ENCODE measurements at places on chromosomes 12 and 14. TPM values are rescaled to one million over a fixed set of nuclear protein-coding genes. Genes with fewer than 3 reads are reported as not detected.

DNA sequence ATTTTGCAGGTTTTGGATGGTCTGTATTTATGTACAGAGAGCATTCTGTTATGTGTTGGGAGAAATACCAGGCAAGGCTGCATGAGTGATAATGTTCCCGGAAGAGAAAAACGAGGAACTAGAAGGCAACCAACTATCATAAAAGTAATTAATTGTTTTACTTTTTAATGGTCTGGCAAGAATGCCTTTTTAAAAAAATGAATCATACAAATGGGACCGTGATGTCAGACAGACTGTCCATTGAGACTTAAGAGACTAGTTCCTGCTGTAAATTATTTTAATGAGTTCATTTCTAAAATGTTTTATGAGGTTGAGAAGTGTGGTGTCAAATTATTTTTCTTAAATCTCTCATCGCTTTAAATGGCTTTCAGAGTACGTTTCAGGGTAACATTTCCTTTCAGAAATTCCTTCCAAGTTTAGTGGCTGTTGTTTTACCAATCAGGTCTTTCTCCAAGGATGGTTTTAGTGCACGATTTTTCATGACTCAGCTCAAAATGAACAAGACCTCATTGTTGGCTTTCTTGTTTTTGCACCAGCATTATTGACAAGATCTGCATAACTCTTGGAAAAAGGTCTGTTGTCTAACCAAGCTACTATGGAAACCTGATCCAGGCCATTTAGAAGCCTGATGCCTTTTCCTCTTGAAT lies 86.1 kb upstream of the ARHGAP5 start:
- H3K27me3 ChIP-seq, result no peaks in the 10 kb centered on the region
- no peaks in the 10 kb centered on the region for H3K36me3 ChIP-seq
- no peak overlapping the region for H3K27ac ChIP-seq
- no peak for DNase-seq
- no peak overlapping the region for H3K4me3 ChIP-seq

DNA sequence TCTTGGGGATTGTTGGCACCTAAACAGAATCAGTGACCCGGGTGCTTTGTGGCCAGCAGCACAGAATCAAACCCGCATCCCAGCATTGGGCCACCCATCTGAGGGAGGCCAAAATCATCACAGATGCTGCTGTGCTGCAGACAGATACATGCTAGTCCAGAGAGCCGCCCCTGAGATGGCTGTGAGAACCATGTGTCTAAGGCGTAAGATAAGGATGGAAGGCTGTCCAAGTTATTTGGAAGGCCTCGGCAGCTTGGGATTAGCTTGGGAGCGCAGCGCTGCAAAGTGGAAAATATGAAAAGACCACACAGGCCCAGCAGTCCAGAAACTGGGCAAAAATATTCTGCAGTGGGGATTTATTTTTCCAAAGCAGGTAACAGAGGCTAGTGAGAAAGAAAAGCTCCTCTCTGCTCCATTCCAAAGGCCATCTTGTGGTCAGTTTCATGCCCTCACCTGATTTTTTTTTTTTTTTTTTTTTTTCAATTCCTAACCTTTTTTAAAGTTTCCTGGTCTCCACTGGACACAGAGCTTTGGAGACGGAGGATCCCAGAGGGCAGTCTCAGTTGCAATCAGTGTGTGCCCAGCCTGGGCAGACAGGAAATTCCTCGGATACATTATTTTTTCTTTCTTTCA lies 178.9 kb upstream of the BCL2L14 start:
- no peaks in the 10 kb centered on the region for H3K36me3 ChIP-seq
- peaks cover 23% of the 10 kb centered on the region for H3K4me1 ChIP-seq
- H3K27ac ChIP-seq, result no peak overlapping the region
- H3K27me3 ChIP-seq, result no peaks in the 10 kb centered on the region
- H3K4me3 ChIP-seq, result no peak overlapping the region

- DNase-seq, result no peak
- no peak overlapping the region for H3K4me3 ChIP-seq
- H3K4me1 ChIP-seq, result peaks cover 89% of the 10 kb centered on the region
- peak overlapping the region; percentile 94 for H3K27ac ChIP-seq
- H3K36me3 ChIP-seq, result no peaks in the 10 kb centered on the region
- H3K27me3 ChIP-seq, result no peaks in the 10 kb centered on the region
Observed at GRCh38 chr12:108630481-108631207, 3.0 kb downstream of the SELPLG start.

DNA sequence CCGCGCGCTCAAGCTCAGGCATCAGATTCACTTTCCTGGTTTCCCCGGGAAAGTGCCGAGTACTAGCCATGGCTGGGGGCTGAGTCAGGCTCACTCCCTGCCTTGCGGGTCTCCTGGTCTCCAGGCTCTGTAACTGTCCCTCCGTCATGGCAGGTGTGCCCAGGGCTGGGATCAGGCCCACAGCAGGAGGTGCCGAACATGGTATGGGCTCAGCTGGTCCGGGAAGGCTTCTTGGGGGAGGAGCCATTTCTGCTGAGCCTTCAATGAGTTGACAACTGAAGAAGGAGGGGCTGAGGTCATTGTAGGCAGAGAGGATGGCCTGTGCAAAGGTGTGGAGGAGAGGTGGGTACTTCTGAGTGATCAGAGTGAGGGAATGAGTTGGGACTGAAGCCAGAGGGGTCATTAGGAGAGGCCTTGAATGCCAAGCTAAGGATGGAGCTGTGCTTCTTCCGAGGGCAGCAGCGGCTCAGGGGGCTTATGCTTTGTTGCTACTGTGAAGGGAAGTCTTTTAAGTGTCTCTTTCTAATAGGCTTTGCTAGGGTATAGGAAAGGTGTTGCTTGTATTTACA lies 769 bp downstream of the EXOC3L4 start:
- H3K4me3 ChIP-seq, result no peak overlapping the region
- H3K27ac ChIP-seq, result no peak overlapping the region
- peaks cover 3% of the 10 kb centered on the region for H3K4me1 ChIP-seq
- no peak for DNase-seq
- H3K27me3 ChIP-seq, result peaks cover 42% of the 10 kb centered on the region

DNA sequence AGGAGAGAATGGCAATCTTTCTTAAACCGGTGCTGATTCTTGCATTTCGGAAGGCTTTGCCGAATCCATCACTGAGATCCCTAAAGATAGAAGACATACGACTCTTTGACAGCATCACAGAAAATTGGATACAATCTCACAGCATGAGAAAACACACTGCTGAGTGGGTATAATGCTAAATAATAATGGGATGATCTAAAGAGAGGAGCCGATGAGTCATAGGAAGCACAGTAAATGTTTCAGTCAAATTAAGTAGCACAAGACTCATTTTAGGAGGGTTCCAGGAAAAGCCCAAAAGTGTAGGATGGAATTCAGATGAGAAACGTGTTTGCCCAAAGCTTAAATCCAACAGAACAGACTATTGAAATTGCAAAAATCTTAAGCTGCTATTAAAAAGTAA lies 81.7 kb downstream of the CPNE8 start:
- no peak overlapping the region for H3K4me3 ChIP-seq
- H3K36me3 ChIP-seq, result no peaks in the 10 kb centered on the region
- H3K4me1 ChIP-seq, result no peaks in the 10 kb centered on the region
- DNase-seq, result no peak

- H3K27ac ChIP-seq, result peak overlapping the region; percentile 52
- no peak for DNase-seq
- H3K36me3 ChIP-seq, result no peaks in the 10 kb centered on the region
- no peaks in the 10 kb centered on the region for H3K4me1 ChIP-seq
- H3K4me3 ChIP-seq, result peak overlapping the region; percentile 30
Observed at GRCh38 chr12:96719660-96720362, 187.2 kb upstream of the NEDD1 start.

DNA sequence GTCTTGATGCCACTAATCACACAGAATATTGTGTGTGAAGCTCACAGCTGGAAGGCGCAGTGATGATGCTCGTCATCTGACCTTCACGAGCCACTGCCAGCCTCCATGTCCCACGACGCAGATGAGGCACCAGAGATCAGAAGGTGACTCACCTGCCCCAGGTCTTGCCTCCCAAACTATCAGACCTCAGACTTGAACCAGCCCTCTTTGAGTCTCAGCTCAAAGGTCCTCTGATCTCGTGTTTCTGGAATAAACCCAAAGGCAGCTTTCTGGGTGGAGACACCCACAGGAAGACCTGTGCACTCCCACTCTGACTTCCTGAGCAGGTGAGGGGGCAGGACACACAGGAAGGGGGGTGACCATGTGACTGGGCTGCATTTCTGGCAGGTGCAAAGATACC lies 19.6 kb upstream of the CHGA start:
- no peak overlapping the region for H3K27ac ChIP-seq
- no peak overlapping the region for H3K4me3 ChIP-seq
- no peaks in the 10 kb centered on the region for H3K36me3 ChIP-seq
- H3K4me1 ChIP-seq, result no peaks in the 10 kb centered on the region

- no peaks in the 10 kb centered on the region for H3K27me3 ChIP-seq
- DNase-seq, result no peak
- H3K27ac ChIP-seq, result no peak overlapping the region
Observed at GRCh38 chr12:93059925-93060665, 131.0 kb upstream of the EEA1 start.

GRCh38 chr14:96049932-96050331 lies 10.8 kb downstream of the C14orf132 start:
- H3K36me3 ChIP-seq, result no peaks in the 10 kb centered on the region
- no peaks in the 10 kb centered on the region for H3K27me3 ChIP-seq
- H3K4me3 ChIP-seq, result no peak overlapping the region
- peaks cover 7% of the 10 kb centered on the region for H3K4me1 ChIP-seq
- H3K27ac ChIP-seq, result no peak overlapping the region

- H3K27me3 ChIP-seq, result peaks cover 12% of the 10 kb centered on the region
- H3K4me3 ChIP-seq, result no peak overlapping the region
- no peaks in the 10 kb centered on the region for H3K4me1 ChIP-seq
- DNase-seq, result no peak
- no peak overlapping the region for H3K27ac ChIP-seq
- no peaks in the 10 kb centered on the region for H3K36me3 ChIP-seq
Observed at GRCh38 chr12:233615-233968, 19.6 kb upstream of the SLC6A12 start.

DNA sequence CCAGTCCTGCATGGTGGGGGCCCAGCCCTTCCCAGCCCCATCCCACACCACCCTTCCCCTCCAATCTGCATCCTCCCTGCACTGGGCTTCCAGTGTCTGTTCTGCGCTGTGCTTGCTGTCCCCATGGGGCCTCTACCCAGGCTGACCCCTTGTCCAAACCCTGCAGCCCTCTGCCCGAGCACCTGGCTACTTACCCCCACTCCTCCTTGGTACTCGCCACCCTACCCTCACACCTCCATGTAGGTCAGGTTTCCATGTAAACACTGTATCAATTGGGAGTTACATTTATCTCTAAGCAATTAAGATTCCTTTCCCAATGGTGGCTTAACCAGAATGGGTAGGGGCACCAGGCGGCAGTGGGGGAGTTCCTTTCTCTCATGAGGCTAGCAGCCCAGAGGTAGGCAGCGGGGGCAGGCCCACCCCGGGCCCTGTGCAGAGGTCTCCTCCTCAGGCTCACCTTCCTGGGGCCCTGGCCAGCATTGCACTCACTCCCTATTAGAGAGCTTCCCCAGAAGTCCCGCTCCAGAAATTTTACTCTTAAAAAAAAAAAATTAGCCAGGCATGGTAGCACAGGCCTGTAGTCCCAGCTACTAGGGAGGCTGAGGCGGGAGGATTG lies 76.6 kb upstream of the CCND2 start:
- H3K27me3 ChIP-seq, result peaks cover 5% of the 10 kb centered on the region
- no peaks in the 10 kb centered on the region for H3K36me3 ChIP-seq
- no peak for DNase-seq
- H3K4me1 ChIP-seq, result no peaks in the 10 kb centered on the region
- no peak overlapping the region for H3K27ac ChIP-seq

DNA sequence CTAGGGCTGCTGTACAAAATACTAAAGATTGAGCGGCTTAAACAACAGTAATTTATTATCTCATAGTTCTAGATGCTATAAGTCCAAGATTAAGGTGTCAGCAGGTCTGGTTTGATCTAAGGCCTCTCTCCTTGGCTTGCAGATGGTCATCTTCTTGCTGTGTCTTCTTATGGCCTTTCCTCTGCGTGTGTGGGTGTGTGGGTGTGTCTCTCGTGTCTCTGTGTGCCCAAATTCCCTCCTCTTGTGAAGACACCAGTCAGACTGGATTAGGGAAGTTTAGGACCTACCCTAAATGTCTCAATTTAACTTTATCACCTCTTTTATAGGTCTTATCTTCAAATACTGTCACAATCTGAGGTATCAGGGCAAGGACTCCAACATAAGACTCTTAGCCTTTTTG lies 28.3 kb downstream of the DDHD1 start:
- H3K27ac ChIP-seq, result no peak overlapping the region
- H3K4me1 ChIP-seq, result no peaks in the 10 kb centered on the region
- no peaks in the 10 kb centered on the region for H3K27me3 ChIP-seq

GRCh38 chr14:35221462-35221861 lies 70.7 kb upstream of the PSMA6 start:
- H3K36me3 ChIP-seq, result no peaks in the 10 kb centered on the region
- peaks cover 22% of the 10 kb centered on the region for H3K4me1 ChIP-seq
- no peaks in the 10 kb centered on the region for H3K27me3 ChIP-seq
- no peak overlapping the region for H3K4me3 ChIP-seq
- no peak overlapping the region for H3K27ac ChIP-seq

- DNase-seq, result peak; percentile 35
- H3K36me3 ChIP-seq, result no peaks in the 10 kb centered on the region
- no peaks in the 10 kb centered on the region for H3K27me3 ChIP-seq
- H3K27ac ChIP-seq, result no peak overlapping the region
- no peak overlapping the region for H3K4me3 ChIP-seq
Observed at GRCh38 chr12:113048716-113049127, 7.8 kb upstream of the DTX1 start.

DNA sequence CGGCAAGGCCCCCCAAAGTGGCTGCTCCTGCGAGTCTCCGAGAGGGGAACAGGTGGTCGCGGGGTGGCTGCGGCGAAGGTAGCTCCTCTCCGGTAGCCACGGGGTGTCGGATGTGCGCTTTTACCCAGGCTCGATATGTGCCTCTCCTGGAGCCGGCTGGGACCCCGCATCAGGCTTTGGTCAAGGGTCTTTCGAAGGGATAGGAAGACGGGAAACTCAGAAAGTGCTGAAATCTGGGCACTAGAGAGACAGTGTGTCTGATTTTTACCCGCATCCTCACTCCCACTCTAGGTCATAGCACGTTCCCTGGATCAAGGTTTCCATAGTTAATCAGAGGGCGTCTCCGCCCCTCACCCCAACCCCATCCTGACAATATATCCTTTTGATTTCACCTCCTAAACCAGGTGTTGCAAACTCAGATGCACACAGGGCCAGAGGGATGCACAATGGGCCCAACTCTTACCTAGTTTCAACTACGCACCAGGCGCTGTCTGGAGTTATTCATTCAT lies 156.9 kb downstream of the PTPN11 start:
- H3K4me1 ChIP-seq, result no peaks in the 10 kb centered on the region
- H3K36me3 ChIP-seq, result no peaks in the 10 kb centered on the region
- DNase-seq, result no peak

GRCh38 chr14:33165144-33165925 lies 226.7 kb downstream of the NPAS3 start:
- no peak for DNase-seq
- H3K4me1 ChIP-seq, result no peaks in the 10 kb centered on the region
- no peaks in the 10 kb centered on the region for H3K36me3 ChIP-seq

PMCH gene
- polyA plus RNA-seq, result 0.58 TPM

SIX6 gene
- not detected for polyA plus RNA-seq

LTB4R gene
- 5.3 TPM for polyA plus RNA-seq

SLC38A4 gene
- polyA plus RNA-seq, result 6.7 TPM

ASB2 gene
- polyA plus RNA-seq, result 1.5 TPM

GALNT6 gene
- polyA plus RNA-seq, result 2.3 TPM

RASSF9 gene
- 16.3 TPM for polyA plus RNA-seq

GDF11 gene
- polyA plus RNA-seq, result 20.2 TPM

ABHD4 gene
- polyA plus RNA-seq, result 32.4 TPM

MYL6 gene
- polyA plus RNA-seq, result 2,203 TPM
